ENCODE measurements at places on chromosomes 5 and 9.
A peak's percentile ranks its signal among the peaks of the same experiment; 100 is the strongest.

DNA sequence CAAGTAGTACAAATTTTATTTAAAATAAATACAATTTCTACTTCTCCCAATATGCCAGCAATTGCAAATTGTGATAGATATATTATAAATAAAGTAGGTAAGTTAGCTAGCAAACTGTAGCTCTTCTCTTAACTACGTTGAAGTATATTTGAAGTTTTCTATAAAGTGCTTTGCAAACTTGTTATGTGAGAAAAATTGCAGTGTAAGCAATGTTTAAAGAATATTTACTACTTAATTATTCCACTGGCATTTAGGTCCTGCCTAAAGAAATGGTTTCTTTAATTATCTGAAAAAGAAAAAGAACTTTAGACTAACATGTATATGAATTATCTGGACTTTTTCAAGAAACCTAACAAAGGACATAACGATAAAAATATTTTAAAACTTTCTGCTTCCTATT is 1350.0 kb upstream of the CDH9 start:
- DNase-seq: no peak

GRCh38 chr5:147635882-147636728 is 126.2 kb upstream of the DPYSL3 start:
- DNase-seq: no peak

DNA sequence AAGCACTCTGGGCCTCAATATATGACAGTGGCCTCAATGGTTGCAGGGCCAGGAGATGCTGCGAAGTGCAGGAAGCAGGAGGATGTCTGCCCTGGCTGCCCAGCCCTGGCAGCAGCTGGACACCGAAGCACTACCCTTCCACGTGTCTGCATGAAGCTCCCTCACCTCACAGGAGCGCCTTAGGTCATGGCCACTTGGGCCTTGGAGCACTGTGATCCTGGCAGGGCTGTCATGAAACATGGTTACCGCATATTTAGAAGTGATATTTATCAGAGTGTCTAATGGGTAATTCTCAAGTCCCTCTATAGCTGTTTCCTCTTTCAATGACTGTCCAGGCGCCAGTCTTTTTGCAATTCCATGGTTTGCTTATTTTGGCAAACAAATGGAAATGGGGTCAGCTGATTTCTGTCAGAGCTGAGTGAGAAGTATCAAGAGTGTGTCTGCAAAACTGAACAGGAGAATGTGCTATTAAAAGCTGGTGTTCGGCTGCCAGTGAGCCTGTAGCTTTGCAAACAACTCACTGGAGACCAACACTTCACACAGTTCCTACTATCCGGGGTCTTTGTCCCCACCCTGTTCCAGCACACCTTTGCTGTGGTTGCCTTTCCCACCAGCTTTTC is 285.9 kb downstream of the KIF4B start:
- DNase-seq: no peak

DNA sequence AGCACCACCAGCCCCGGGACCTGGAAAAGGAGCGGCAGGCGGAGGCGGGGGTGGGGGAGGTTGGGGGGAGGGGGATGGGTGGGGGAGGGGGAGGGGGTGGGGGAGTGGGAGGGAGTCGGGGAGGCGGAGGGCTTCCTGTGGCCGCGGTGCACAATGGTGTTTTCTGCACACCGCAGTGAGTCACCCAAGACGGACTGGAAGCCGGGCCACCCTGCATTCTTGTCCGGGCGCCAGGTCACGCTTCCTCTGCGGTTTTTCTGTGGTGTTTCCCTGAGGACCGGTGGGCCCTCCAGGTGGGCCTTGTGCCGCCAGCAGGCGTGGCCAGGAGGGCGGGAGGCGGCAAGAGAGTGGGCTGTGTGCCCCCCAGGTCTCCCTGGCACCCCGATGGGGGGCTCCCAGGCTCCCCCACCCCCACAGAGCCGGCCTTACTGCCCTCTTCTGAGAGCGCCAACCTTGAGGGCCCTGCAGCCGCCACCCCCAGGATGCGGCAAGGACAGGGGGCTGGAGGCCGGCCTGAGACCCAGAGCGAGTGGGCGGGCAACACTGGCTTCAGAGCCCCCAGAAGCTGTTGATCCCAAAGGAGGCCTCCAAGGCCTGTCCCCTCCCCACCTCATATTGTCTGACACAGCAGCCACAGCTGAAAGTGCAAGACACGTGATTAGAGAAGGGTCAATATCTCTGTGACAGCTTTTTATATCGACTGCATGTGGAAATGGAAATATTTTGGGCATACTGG is 11.1 kb downstream of the EXD3 start:
- DNase-seq: peak; percentile 96

- no peak for DNase-seq
Measured at GRCh38 chr9:35933550-35934067, 24.3 kb downstream of the SPAAR start.

GRCh38 chr9:137296670-137297664 is 5.1 kb downstream of the NRARP start:
- DNase-seq: no peak

GRCh38 chr5:64229163-64229774 is 63.6 kb downstream of the RNF180 start:
- peak; percentile 44 for DNase-seq

DNA sequence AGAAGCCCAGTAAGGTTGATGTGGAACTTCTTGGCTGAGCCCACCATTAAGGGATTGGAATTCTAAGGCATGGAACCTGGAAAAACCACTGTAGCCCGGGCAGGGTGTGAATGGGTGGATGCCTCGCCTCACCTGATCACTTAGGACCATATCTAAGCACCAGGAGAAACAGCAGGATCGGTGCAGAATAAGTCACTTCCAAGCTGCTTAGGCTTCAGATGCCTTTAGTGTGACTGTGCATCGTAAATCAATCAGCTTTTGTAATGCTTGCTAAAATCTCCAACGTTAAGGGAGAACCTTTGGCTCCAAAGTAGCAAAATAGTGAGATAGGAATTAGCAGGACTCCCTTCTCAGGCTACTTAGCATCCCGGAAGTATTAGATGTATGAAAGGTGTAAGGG is 103.9 kb upstream of the MEGF10 start:
- peak; percentile 61 for DNase-seq

DNA sequence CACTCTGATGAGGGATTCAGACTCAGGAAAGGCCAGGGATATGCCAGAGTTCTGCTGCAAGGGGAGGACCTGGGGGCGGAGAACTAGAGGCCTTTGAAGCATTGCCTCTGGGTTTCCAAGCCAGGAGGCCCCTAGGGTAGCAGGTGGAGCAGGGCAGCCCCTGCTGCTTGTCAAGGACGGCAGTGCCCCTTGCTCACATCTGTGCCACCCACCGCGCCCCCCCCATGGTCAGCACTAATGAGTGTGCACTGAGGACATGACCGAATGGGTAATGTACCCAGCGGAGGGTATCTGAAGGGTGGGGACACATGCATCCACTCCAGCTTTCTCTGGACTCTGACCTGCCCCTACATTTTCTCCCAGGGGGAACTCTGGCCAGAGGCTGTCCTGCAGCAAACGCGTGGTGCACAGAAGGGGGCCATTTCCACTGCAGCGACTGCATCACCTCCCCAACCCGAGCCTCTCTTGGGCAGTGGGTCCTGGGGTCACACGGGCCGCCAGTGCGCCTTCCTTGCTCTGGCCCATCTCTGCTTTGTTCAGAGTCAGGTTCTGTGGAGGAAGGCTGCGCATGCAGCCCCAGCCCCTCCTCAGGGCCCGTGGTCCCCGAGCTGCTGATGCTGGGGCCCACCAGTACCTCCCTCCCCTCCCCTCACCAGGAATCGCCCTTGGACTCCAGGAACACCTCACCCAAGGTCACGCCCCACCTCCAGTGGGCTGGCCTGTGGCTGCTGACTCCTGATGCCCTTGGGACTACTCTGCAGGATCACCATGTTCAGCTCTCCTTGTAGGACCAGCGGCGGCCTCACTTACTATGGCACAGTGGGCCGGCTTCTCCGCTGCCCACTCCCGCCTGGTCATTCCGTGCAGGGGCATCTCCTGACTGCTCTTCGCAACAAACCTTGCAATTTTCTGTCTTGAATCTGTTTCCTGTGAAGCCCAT is 31.2 kb downstream of the STC2 start:
- no peak for DNase-seq

DNA sequence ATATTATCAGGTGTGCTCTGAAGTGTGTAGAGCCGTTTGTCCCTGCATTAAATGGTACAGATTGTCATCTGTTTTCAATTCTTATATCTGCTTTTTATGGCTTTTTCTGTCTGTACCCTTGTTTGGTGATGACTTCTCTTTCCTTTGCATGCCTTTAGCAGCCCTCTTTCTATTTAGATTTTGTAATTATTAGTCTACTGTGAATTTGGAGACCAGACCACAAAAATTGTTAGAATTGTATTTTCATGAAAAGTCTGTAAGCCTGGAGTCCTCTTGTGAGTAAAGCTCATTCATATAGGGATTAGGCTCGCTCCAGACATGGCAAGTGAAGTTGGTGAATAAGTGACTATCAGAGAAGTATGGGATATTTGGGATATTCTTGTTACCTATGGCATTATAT is 41.7 kb downstream of the NFX1 start:
- no peak for DNase-seq

GRCh38 chr9:36576866-36577265 is 4.2 kb downstream of the MELK start:
- DNase-seq: no peak

DNA sequence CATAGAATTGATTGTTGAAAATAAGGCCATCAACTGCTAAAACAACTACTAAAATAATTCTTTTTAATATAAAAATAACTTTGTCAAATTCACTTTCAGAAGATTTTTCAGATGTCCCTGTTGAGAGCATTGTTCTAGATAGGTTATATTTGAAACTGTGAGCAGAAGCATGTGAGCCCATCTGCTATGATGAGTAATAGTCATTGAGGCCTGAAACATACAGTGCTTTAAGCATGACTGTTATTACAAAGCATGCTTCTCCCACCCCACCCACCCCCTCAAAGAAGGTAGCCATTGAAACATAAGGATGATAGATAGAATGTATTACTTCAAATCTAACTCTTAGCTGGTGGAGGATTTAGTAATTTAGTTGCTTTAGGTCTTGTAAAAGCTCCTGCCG is 86.0 kb downstream of the UHRF2 start:
- no peak for DNase-seq

- DNase-seq: no peak
Measured at GRCh38 chr5:154087260-154087659, 48.5 kb downstream of the MFAP3 start.

- DNase-seq: no peak
Measured at GRCh38 chr9:136723989-136724388, 11.6 kb downstream of the DIPK1B start.

GRCh38 chr5:128537221-128537999 is 635 bp downstream of the FBN2 start:
- peak; percentile 44 for DNase-seq

- no peak for DNase-seq
Measured at GRCh38 chr5:128927644-128928043, 37.6 kb upstream of the SLC27A6 start.

GRCh38 chr9:71835596-71835995 is 67.3 kb upstream of the CEMIP2 start:
- no peak for DNase-seq

GRCh38 chr9:84170521-84171141 is 169.9 kb downstream of the SLC28A3 start:
- peak; percentile 94 for DNase-seq

DNA sequence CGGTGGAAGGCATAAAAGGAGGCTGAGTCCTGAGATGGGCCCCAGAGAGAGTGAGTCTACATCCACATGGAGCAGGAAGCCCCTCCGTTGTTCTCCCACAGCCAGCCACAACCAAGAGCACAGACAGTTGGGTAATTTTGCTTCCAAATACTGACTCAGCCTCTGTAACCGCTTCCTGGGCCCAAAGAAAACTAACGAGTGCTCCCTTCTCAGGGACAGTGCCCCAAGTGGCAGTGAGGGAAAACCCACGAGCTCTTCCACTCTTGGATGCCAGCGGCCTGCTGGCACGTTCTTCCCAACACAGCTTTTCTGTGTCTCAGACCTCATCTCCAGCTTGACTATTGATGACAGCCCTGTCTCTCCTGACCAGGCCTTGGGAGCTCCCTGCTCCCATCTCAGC is 207.6 kb downstream of the FSTL4 start:
- DNase-seq: peak; percentile 44

GRCh38 chr5:120345947-120346346 is 118.2 kb upstream of the PRR16 start:
- no peak for DNase-seq

- DNase-seq: no peak
Measured at GRCh38 chr5:133861161-133861737, 107.2 kb downstream of the C5orf15 start.

- peak; percentile 18 for DNase-seq
Measured at GRCh38 chr9:37840560-37841194, 40.1 kb downstream of the DCAF10 start.

DNA sequence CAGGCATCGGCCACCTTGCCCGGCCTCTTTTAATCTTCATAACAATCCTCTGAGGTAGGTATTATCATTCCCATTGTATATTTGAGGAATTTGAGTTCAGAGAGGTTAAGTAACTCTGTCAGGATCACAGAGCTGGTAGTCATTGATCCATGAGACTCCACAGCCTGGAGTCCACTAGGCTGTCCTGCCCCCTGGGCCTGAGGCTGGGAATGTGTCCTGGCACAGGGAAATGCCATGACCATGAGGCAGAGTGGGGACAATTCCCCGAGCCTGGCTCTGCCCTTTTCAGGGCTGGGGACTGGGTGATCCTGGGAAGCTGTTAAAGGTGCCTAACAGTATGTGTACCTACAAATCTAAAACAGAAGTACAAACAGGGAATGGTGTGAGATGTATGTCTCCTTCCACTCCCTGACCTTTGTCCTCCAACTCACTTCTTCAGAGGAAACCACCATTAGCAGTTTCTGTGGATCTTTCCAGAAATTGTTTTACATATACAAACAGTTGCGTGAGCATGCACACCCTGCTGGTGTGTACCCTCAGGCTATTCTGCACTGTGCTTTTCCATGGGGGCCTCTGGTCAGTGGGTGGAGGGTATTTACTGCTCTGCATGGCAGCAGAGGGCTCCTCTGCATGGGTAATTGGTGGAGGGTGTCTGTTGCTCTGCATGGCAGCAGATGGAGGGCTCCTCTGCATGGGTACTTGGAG is 53.8 kb downstream of the NDST1 start:
- DNase-seq: no peak

- DNase-seq: no peak
Measured at GRCh38 chr9:108662091-108662875, 193.5 kb downstream of the ACTL7B start.

- no peak for DNase-seq
Measured at GRCh38 chr5:106262395-106262794, 1408.3 kb downstream of the EFNA5 start.

GRCh38 chr5:136006761-136007251 is 22.0 kb upstream of the TGFBI start:
- DNase-seq: peak; percentile 40

DNA sequence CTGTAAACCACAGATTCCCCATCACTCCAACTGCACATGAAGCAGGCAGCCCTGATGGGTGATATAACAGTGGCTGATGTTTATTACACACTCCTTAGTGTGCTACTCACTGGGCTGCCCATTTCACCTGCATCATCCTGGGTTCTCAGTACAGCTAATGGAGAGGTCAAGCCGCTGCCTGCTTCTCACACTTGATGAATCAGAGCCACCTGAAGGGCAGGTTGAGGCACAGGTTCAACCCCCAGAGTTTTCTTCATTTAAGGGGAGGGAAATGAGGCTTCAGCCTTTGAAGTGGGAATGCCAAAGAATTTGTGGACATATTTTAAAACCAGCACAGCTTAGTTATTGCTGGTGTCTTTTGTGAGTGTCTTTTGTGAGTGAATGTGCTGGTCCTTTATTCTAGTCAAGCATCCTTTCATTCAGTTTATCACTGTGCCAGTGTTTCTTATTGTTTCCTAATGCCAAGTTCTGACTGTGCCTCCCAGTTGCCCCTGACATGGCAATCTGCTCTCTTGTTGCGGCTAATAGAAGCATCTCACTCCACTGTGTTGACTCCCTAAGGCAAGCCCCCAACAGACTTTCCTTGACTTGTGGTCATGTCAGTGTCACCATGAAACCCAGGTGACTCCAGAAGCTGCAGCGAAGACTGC is 109.2 kb downstream of the FBXL7 start:
- no peak for DNase-seq

All from urothelium cell line (cell line).